ENCODE measurements at places on chromosomes 4 and X.

DNA sequence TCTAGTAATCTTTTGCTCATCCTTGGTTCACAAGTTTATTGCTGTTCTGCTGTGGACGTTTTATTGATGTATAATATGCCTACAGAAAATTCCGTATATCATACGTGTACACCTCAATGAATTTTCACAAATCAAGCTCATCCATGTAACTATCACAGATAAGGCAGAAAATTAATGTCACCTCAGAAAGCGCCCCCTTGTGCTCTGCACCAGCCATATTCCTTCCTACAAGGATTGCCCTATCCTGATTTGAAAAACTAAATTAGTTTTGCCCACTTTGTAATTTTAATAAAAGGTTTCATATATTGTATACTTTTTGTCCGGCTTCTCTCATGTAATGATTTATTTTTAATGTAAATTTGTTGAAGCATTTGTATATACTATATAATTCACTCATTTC is 390.8 kb downstream of the ADGRL3 start:
- DNase-seq: no peak

GRCh38 chrX:99348256-99348655 is 1061.8 kb downstream of the PCDH19 start:
- DNase-seq: no peak

GRCh38 chr4:10161840-10162239 is 45.2 kb upstream of the WDR1 start:
- no peak for DNase-seq

GRCh38 chr4:140195806-140196205 is 41.8 kb upstream of the MAML3 start:
- DNase-seq: no peak

GRCh38 chr4:2276581-2277325 is 14.8 kb upstream of the MXD4 start:
- DNase-seq: no peak

GRCh38 chr4:150217192-150217591 is 138.9 kb downstream of the DCLK2 start:
- DNase-seq: peak; percentile 61

GRCh38 chrX:51148848-51149247 is 183.8 kb upstream of the NUDT10 start:
- DNase-seq: peak; percentile 27

GRCh38 chrX:24485976-24486680 is 21.0 kb downstream of the PDK3 start:
- no peak for DNase-seq

DNA sequence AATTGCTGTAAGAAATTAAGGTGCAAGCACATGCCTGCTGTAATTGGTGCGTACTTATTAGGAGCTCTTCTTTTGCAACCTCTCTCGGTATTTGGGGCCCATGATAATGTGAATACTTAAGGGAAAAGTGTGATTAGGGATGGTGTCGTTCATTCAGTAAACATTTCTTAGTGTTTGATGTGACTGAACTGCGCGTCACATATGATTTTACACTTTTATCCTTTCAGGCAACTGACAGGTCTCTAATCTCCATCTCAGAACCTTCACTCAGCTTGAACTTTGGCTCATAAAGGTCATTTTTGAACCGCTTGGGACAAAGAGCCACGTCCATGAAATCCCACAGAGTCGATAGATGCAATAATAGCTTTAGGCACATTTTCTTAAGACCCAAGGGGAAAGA is 612.1 kb upstream of the PITX2 start:
- no peak for DNase-seq

DNA sequence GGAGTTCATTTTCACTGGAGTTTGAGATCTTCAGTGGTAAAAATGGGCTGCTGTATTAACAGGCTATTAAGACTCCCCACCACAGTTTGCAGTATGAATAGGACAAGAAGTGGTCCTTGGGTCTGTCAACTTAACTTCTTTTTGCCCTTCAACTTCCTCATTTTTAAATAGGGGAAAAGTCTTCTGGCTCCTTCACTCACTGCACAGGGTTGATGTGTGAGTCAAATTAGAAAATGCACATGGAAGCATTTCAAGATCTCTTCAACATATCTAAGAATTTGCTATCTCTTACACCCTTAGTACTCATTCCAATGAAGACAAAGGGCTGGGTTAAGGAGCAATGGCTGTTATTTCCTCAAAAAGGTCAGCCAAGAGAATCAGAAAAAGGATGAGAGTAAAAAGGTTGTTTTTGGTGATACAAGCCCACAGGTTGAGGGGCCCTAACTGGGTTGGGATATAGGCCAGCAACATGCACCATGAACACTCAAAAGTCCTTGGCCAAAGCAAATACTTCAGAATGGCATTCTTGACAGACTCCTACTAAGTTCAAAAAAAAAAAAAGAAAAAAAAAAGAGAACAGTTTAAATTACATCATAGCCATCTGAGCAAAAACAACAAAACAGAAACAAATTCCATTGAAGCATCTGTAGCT is 13.4 kb downstream of the PDE5A start:
- no peak for DNase-seq

GRCh38 chrX:152832520-152832919 is 1.7 kb downstream of the NSDHL start:
- DNase-seq: no peak

DNA sequence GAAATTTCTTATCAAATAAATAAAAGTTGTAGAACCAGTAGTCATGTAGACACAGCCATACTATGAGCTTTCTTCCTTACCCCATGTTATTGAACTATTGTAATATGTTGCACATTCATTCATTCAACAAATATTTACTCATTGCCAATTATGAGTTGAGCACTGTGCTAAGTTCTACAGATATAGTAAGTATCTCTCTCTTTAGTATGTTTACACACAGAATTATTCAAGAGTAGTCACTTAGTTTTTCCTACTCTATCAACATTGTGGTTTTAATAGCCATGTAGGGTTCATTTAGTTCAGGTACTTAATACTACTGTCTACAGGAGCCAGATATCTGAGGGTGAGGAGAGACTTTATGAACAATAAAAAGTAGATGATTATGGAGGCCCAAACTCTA is 86.2 kb downstream of the TEX13A start:
- DNase-seq: peak; percentile 76

GRCh38 chr4:13703096-13703495 is 75.6 kb upstream of the BOD1L1 start:
- no peak for DNase-seq

DNA sequence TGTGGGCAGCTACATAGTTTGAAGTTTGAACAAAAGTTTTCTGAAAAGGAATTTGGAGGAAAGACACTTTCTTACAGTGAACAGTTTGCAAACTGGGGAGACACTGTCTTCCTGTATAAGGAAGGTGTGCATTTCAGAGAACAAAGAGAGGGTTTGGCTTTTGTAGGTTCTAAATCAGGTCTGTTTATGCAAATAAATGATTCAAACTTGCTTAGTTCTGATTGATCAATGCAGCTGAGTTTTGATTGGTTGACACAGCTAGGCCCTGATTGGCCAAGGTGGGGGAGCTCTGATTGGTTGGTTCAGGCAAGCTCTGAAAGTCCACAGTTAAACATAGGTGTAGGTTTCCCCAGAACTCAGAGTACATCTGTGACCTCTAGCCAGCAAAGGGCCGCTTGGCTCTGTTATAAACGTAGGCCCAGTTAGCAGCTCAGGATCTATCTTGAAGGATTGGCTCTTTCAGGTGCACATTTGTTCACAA is 63.0 kb upstream of the ENPP6 start:
- no peak for DNase-seq

GRCh38 chrX:49071877-49072711 is 1.7 kb downstream of the PRAF2 start:
- no peak for DNase-seq

DNA sequence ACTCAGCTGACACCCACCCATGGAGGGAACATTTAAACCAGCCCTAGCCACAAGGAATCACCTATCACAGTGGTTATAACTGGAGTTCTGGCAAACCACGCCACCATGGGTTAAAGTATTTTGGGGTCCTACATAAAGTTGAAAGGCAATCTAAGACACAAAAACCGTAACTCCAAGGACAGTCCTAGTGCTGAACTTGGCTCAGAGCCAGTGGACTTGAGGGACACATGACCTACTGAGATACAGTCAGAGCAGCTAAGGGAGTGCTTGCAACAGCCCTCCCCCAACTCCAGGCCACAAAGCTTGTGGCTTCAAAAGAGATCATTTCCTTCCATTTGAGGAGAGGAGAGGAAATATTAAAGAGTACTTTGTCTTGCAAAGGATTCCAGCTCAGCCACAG is 300.5 kb downstream of the FGF13 start:
- DNase-seq: no peak

- no peak for DNase-seq
Observed at GRCh38 chr4:87677731-87678130, 27.7 kb downstream of the DMP1 start.

DNA sequence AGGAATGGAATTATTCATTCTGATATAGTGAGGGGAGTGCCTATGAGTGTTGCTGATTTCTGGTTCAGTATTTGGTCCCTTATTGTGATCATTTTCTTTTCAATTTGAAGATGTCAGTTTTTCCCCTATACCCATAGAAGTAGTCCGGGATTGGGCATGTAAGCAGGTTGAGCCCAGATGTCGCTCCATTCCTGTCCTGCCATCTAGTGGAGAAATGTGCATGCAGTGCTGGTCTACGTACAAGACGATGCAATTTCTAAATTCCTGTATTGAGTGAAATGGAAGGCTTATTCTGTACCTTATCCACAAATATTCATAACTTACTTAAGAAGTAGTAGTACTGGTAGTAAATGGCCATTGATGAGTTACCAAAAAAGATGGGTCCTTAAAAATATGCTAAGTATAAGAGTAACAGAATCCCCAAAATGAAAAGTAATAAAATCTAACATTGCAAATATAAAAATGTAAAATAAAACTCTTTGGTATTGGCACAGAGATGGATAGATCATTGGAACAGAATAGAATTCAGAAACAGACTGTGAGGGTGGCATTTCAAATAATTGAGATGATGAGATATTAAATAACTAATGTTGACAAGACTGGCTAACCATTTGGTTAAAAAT is 60.9 kb downstream of the UGT8 start:
- DNase-seq: peak; percentile 68

DNA sequence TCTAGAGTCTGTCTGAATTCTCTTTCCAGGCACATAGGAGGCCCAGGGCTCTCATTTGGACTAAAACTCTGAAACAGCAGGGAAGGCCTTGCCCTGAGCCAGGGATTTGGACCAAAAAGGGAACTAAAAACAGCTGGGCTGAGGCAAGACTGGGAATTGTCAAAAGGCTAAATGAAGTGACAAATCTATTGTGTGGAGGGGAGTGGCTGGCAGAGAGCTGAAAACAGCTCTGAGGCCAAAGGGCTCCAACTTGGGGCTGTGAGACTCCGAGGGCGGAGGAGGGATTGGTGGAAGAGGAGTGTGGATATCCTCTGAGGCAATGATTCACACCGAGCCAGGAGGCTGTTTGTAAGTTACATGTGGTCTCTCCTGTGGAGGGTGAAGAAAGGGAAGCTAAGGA is 63.2 kb downstream of the PHEX start:
- DNase-seq: no peak

GRCh38 chr4:52103319-52103718 is 52.2 kb downstream of the SPATA18 start:
- DNase-seq: peak; percentile 81

DNA sequence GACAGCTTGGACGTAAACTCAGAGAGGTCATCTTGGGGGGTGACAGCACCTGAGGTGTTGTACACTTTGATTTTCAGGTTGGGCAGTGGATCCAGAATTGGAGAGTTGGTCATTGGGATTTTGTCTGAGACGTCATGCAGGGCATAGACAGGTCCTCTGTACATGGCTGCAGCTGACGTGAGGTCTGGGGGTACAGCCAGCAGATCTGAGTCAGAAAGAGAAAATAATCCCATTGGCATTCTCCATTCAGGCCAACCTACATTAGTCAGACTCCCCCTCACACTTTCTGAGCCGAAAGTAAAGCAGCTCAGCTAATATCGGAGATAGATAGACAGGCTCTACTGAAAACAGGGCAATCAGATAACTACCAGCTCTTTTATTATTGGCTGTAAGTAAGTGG is 329.7 kb downstream of the UNC5C start:
- DNase-seq: no peak

GRCh38 chr4:22099896-22100295 is 151.3 kb upstream of the KCNIP4 start:
- DNase-seq: no peak

DNA sequence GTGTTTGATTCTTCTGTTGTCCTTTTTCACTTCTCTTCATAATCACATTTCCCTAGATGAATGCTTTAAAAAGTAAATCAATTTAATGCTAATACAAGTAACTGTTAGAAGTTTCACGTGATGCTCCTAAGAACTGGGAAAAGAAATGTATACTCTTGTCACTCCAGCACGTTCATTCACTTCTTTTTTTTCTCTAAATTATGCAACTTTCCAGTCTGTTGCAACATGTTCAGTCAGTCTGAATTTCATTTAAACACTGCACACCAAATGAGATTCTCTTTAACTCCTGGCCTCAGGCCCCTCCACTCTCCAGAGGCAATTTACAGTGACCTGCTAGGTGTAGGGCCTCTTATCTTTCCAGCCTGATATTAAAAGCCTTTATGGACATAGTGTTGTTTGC is 321.9 kb downstream of the HS3ST1 start:
- DNase-seq: no peak

GRCh38 chr4:77930154-77930639 is 67.6 kb downstream of the MRPL1 start:
- DNase-seq: no peak

- DNase-seq: no peak
Observed at GRCh38 chr4:165398570-165398969, 19.8 kb downstream of the CPE start.

GRCh38 chrX:72349190-72349589 is 43.5 kb upstream of the CITED1 start:
- no peak for DNase-seq

GRCh38 chr4:185015108-185015507 is 3.2 kb upstream of the HELT start:
- no peak for DNase-seq

DNA sequence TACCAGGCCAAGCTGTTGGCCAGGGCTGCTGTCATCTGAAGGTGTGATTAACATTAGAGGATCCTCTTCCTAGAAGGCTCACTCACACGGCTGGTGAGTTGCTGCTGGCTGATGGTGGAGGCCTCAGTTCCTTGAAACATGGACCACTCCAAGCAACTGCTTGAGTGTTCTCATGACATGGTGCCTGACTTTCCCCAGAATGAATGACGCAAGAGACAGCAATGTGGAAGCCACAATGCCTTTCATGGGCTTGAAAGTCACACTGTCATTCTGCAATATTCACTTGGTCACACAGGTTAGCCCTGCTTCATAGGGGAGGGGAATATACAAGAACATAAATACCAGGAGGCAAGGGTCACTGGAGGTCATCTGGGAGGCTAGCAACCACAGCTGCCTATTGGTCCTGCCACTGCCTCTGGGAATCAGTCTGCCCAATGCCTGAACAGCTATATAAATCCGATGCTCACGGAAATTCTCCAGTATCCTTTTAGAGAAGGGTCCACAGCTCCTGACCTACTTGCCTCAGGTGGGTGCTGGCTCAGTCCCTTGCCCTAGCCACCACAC is 97.1 kb upstream of the MAML3 start:
- DNase-seq: no peak

GRCh38 chr4:26302031-26302899 is 18.5 kb upstream of the RBPJ start:
- no peak for DNase-seq

- no peak for DNase-seq
Observed at GRCh38 chr4:173652283-173652931, 122.4 kb upstream of the HAND2 start.

- DNase-seq: no peak
Observed at GRCh38 chrX:131045726-131046125, 12.4 kb upstream of the ARHGAP36 start.

- DNase-seq: no peak
Observed at GRCh38 chr4:112386071-112386470, 88.9 kb downstream of the ALPK1 start.

Measured in PC-3 (cell line).